ENCODE measurements at places on chromosomes 16 and 17.
A peak's percentile ranks its signal among the peaks of the same experiment; 100 is the strongest.

DNA sequence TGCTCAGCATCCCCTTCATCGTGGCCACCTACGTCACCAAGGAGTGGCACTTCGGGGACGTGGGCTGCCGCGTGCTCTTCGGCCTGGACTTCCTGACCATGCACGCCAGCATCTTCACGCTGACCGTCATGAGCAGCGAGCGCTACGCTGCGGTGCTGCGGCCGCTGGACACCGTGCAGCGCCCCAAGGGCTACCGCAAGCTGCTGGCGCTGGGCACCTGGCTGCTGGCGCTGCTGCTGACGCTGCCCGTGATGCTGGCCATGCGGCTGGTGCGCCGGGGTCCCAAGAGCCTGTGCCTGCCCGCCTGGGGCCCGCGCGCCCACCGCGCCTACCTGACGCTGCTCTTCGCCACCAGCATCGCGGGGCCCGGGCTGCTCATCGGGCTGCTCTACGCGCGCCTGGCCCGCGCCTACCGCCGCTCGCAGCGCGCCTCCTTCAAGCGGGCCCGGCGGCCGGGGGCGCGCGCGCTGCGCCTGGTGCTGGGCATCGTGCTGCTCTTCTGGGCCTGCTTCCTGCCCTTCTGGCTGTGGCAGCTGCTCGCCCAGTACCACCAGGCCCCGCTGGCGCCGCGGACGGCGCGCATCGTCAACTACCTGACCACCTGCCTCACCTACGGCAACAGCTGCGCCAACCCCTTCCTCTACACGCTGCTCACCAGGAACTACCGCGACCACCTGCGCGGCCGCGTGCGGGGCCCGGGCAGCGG lies 3.2 kb downstream of the UTS2R start:
- DNase-seq: no peak

DNA sequence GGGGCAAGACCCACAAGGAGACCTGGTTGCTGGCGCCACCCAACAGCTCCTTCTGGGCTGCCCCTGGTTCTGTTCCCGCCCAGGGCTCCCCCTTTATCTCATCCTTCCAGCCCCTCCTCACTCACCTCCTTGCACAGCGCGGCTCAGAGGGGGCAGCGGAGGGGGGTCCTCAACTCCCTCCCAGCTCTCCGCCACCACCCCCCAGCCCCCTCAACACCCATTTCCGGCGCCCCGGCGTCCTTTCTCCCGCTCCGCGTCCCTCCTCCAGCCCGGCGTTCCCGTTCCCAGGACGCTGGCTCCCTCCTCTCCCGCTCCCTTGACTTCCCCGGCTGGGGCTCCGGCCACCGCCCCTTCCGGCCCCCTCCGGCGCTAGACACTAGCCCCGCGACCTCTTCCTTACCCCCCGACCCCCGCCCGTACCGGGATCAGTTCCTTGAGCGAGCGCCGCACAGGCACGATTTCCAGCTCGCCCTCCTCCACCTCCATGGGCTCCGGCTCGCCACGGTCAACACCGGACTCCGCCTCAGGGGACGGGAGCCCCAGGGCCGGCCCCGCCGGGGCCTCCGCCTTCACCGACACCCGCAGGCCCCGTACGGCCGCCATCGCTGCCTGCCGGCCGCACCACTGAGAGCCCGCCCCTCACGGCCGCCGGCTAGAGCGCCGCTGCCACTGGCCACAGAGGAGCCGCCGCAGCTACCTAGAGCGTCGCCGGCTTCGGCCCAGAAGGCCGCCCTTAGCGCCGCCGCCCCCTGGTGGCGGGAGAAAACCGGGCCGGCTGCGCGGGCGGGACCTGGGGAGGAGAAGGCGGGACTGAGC lies at the start of gene NCBP3:
Gene NCBP3, minus strand, starts transcription at position 626 of the 816 bp plus-strand sequence. Its CDS starts 23 bp downstream, at position 603.
- peak; percentile 90 for DNase-seq

- DNase-seq: no peak
These were observed 26.0 kb downstream of the LIG3 start for GRCh38 chr17:35006345-35006744.

GRCh38 chr16:55846598-55847346 lies 13.9 kb upstream of the CES1 start:
- DNase-seq: no peak

- no peak for DNase-seq
These were observed 12.9 kb upstream of the TEKT3 start for GRCh38 chr17:15354256-15354655.

- DNase-seq: no peak
These were observed 6.0 kb downstream of the HELZ start for GRCh38 chr17:67238991-67239390.

DNA sequence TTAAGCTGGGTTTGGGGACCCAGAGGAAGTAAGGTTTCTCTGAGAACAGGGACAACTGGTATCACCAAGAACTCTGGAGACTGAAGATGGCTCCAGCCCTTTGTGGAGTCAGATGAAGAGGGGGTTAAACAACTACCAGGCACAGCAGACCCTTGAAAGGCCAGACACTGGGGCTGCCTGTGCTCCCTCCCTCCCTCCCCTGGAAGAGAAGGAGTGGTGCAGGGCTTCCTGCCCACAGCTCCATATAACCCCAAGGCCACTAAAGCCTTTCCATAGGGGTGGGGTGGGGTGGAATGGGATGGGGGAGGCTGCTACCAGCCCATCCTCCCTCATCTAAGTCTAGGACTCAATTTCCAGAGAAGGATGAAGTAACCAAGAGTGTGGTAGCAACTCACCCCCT lies 66.7 kb downstream of the CCDC182 start:
- DNase-seq: no peak

GRCh38 chr17:8345951-8346665 lies 6.5 kb downstream of the ODF4 start:
- DNase-seq: no peak

GRCh38 chr16:48462106-48462740 lies 77.0 kb upstream of the SIAH1 start:
- no peak for DNase-seq

GRCh38 chr16:81181013-81181720 lies 57.3 kb upstream of the BCO1 start:
- DNase-seq: no peak

- no peak for DNase-seq
These were observed 425.8 kb upstream of the ZFHX3 start for GRCh38 chr16:73473713-73474112.

DNA sequence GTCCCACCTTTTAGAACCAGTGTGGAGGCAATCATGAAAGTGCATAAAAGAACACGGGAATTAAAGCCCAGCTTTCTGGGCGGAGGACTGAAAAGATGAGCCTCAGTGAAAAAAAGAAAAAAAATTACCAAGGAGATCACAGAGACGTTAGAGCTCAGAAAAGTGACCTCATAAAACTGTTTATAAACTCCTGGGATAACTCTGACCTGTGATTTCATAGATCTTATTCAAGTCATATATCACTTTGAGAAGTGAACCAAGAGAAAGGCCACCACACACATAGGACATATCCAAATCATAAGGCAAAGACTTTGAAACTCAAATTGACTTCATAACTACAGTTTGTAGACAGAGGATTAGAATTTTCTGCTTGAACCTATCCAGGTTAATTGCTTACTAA lies 90.1 kb downstream of the KCNJ2 start:
- DNase-seq: no peak

DNA sequence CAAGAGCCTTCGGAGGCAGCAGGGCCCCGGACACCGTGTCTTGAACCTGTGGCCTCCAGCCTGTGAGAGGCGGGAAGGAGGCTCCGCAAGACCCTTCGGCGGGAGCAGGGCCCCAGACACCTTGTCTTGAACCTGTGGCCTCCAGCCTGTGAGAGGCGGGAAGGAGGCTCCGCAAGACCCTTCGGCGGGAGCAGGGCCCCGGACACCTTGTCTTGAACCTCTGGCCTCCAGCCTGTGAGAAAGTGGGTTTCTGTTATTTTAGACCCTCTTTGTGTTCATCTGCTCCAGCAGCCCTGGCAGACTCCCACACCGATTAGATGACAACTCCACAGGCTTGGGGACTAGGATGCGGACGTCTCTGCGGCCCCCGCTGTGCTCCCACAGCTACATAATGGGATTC lies 30.0 kb downstream of the FBXO31 start:
- DNase-seq: no peak

- no peak for DNase-seq
These were observed 67.1 kb downstream of the NEUROD2 start for GRCh38 chr17:39540611-39541010.

GRCh38 chr16:3597226-3597625 lies 14.2 kb downstream of the SLX4 start:
- no peak for DNase-seq

GRCh38 chr17:42520540-42520951 lies 15.5 kb upstream of the NAGLU start:
- no peak for DNase-seq

DNA sequence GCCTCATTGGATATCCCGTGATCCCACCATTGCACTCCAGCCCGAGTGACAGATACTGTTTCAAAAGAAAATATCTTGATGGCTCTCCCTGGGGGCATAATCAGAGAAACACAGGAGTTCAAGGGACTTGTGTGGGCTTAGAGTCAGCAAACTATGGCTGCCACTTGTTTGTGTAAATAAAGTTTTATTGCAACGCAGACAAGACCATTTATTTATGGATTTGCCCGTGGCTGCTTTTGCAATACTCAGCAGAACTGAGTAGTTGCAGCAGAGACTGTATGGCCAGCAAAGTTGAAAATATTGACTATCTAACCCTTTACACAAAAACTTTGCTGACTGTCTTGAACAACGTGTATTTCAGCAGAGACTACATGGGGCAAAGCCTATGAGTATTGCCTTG lies 75.5 kb upstream of the GPRC5B start:
- DNase-seq: no peak

GRCh38 chr17:75411328-75412067 lies 6.0 kb upstream of the GRB2 start:
- DNase-seq: no peak

DNA sequence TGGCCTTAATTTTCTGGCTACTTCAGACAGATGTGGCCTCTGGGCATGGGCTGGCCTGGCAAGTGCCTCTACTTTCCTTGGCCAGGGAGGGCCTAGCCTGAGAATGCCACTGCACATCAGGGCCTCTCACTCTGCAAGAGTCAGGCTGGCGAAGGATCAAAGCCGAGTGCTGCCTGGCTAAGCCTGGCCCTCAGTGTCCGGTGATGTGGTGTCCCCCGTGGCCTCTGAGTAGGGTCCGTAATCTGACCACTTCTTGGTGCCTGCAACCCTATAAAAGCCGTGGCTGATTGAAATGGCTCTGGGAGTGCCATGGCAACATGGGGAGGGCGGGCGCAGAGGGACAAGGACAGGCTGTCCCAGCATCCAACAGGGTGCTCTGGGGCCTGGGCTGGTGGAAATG lies 30.2 kb downstream of the TBX4 start:
- no peak for DNase-seq

DNA sequence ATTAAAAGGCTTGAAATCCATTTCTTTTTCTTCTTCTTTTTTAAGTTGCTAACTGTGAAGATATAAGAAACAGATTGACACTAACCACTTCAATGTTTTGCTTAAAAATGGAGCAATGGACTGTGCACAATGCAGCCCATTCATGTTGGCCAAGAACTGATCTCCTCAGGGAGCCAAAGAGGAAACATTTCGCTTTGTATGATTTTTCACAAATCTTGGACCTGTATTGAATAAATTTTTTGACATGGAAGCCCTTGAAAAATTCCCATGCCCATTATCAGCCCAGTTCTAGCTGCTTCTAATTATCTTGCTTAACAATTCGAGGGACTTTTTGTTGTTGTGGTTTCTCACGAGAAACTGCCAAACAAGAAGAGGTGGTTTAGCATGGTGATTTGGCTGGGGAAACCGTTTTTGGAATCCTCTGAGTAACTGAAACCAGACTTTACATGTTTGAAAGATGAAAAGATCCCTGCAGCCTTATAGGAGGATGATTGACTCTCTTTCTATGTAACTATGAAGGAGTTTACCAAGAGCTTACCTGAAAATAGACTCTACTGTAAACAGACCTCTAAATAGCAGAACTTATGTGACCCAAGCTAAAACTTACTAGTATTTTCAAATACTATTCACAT lies 1389.4 kb upstream of the GOT2 start:
- no peak for DNase-seq

DNA sequence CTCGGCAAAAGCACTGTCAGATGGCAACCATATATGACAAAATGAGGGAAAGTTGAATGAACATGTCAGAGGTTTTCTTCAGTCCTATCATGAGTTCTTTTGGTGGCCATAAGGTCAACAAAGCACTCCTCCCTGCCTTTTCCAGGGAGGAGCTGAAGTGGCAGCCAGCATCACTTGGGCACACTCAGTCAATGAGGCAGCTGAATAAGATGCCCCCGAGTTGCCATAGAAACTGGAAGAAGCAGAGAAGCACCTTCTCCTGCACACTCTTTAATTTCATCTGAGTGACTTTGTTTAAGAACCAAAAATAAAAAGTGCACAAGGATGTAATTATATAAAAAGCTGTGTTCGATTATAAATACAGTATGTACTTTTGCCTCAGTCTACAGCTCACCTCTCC lies 16.0 kb downstream of the KCNJ2 start:
- DNase-seq: no peak

DNA sequence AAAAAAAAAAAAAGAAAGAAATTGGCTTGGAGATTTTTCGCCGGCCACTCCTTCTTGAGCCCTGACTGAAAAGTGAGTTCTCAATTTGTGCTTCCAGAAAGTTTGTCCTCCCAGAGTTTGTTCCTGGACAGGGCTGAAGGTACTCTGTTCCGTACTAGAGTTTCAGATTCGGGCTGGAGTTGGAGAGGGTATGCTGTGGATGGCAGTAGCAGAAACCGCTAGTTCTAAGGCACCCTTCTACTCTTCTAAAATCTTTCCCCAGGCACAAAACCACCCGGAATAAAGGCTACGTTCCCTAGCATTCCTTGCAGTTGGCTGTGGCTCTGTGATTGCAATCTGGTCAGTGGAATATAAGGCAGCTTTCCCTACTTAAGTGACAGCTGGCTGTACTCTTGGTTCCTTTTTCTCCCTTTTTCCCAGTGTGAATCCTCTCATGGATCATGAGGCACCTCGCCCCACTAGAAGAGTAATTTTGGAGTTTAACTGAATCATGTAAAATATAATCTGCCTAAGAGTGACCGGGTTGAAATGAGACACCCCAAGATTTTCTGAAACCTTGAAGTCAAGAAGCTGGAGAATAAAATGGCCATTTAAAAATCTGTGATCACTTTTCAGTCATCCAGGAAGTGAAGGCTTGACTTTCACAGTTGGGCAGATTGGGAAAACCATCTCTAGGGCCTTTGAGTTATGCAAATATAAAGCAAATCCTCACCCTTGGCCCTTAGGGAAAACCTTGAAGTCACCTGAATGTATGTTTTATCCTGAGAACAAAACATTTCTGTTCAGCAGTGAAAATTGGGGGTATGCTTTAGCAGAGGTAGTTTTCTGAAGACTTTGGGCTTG lies 901 bp upstream of the HEATR6 start:
- DNase-seq: no peak

DNA sequence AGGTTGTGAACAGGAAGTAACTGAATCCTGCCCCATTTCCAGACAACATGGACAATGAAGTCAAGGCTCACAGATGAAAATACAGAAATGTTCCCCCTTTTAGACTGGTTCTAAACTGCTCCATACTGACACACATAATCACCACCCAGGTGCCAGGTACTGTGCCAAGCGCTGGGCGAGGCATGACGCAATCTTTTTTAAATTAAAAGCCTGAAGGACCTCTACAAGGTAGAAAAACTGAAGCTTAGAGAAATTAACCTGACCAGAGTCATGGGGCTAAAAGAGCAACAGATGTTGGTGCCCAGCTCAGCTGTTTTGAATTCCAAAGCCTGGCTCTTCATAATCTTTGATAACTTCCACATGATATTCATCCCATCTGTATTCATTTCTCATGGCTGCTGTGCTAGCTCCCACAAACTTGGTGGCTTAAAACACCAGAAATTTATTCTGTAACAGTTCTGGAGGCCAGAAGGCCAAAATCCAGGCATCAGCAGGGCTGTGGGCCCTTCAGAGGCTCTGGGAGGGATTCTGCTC lies 4.9 kb upstream of the RAB11FIP4 start:
- no peak for DNase-seq

All from stimulated activated CD4-positive, alpha-beta T cell treated with anti-CD3 and anti-CD28 coated beads, Interleukin-4, amount 100 ng/mL, for 24 hours (primary cell).